ENCODE measurements at places on chromosomes 2 and 18.

DNA sequence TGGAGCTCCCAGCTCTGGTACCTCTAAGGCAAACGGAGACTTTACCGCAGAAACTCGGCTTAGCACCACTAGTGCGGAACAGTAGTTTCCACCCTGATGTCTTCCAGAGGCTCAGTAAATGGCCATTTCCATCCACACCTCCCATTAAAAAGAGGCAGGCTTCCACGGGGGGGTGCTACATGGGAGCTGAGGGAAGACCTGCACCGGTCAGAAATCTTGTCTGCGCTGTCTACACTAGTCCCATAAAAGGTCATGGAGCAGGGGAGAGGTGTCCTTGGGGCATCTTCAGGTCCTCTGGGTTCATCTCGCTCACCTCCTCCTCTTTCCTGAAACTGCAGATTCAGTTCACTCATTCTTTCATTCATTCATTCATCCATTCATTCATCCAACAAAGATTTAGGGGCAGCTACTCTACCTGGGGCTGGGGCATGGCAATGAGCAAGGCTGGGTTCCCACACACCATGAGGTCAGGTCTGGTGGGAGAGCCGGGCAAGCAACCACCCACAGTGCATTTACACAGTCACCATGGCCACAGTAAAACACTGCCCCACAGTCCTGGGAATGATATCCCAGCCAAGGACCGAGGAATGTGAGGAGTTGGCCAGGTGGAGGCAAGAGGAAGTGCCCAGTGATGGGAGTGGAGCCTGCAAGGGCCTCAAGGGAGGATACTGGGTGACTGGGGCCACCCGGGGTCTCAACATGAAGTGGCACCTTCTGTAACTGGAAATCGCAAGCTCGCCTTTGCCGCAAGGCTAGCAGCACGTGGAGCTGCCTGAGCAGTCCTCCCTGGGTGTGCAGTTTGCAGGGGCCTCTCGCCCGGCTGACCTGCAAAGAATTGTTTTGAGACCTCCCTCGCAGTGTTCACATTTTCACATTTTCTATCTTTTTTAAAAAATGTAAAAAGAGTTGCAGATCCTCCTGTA is 180.2 kb upstream of the RAB6C start:
- no peak for DNase-seq

DNA sequence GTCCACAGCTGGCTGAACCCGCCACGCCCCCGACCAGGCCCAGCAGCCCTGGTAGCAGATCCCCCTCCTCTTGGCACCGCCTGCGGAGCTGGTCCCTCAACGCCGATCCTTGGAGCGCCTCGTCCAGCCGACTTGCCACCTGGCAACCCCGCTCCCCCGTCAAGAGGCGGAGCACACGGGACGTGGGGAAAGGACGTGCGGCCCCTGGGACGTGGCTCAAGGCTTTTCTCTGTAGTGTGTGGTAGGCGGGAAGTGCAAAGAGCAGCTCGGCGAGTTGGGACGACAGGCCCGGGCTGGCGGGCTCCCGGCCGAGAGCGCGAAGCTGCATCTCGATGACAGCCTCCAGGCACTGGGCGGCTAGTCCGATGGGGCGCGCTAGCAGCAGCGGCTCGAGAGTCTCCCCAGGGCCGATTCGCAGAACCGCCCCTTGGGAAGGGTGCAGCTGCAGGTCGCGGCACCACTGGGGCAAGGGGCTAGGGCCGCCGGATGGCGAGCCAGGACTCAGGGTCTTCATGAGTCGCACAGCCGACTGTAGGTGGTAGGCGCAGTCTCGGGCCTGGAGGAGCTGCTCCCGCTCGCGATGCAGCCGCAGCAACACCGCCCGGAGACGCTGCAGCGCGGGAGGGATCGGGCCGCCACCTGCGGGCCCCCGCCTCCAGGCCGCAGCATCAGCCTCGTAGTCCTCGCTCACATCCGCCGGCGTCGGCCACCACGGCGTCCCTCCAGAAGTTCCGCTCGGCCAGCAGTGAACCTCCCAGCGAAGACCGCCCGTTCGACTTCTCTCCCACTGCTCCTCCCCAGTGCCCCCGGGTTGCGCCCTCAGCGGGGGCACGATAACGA is 617 bp downstream of the CCDC142 start:
- DNase-seq = peak; percentile 23

DNA sequence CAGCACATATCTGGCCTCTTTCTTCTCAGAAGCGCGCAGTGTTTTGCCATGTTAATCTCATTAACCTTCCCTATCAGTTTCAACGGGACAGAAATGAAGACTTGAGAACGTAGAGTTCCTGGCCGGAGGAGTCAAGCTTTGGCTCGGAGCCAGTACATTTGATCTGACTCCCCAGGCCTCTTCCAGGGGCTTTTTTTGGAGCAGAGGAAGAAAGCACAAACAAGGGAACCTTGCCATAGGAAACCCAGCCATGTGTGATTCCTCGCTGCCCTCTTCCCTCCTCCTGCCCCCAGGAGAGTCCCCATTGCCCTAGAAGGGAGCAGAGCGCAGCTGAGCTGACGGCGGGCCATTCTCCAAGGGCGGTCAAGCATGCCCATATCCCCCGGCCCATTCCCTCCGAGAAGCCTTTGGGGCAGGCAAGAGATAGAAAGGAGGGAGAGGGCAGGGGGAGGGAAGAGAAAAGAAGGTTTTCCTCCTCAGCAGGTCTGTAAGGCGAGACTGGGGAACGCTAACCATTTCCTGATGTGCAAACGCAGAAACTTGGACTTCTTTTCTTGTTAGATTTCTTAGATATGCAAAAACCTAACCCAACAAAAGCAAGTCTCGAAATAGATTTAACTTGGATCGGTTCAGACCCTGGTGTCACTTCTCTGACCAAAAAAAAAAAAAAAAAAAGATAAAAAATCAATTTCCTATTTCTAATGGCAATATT is 63.7 kb upstream of the POU3F3 start:
- no peak for DNase-seq

- DNase-seq = no peak
These were observed 62.8 kb downstream of the ICA1L start for GRCh38 chr2:202808754-202809153.

- no peak for DNase-seq
These were observed 1.2 kb downstream of the VPS54 start for GRCh38 chr2:64017811-64018700.
